SJCRH30 (cell line): ENCODE measurements at places on chromosomes 5 and 9. TPM values are rescaled to one million over a fixed set of nuclear protein-coding genes. Genes with fewer than 3 reads are reported as not detected.

SLC4A9 gene
- not detected in 2 replicates for total RNA-seq

SAPCD2 gene
- 69.7 and 71.0 TPM in 2 replicates for total RNA-seq

GRCh38 chr5:133816791-133817190 lies 151.6 kb downstream of the C5orf15 start:
- no peak overlapping the region for H3K27ac ChIP-seq
- DNase-seq, result no peak
- no peaks in the 10 kb centered on the region for H3K27me3 ChIP-seq

GRCh38 chr5:150066901-150067396 lies 19.4 kb downstream of the CSF1R start:
- no peak overlapping the region for H3K27ac ChIP-seq
- DNase-seq, result no peak
- no peaks in the 10 kb centered on the region for H3K36me3 ChIP-seq
- H3K4me3 ChIP-seq, result no peak overlapping the region
- no peaks in the 10 kb centered on the region for H3K27me3 ChIP-seq

GRCh38 chr5:114362197-114362976 lies 517 bp downstream of the KCNN2 start:
- no peak for DNase-seq
- no peaks in the 10 kb centered on the region; the same call in 1 of the 2 replicates for H3K27me3 ChIP-seq
- no peak overlapping the region for H3K27ac ChIP-seq
- H3K4me1 ChIP-seq, result no peaks in the 10 kb centered on the region
- H3K36me3 ChIP-seq, result no peaks in the 10 kb centered on the region
